Cardiac ventricle fibroblast (primary cell): ENCODE measurements at places on chromosomes 1 and 21. TPM values are rescaled to one million over a fixed set of nuclear protein-coding genes. Genes with fewer than 3 reads are reported as not detected.

FMO3 gene
- total RNA-seq, result 3.6 and 7.6 TPM in 2 replicates

OR2L3 gene
- total RNA-seq, result not detected in 2 replicates

CD53 gene
- total RNA-seq, result not detected in 2 replicates

C8A gene
- total RNA-seq, result not detected in 2 replicates

ZRANB2 gene
- 29.3 and 32.4 TPM in 2 replicates for total RNA-seq

CD5L gene
- not detected in 2 replicates for total RNA-seq

PLA2G2F gene
- total RNA-seq, result not detected in 2 replicates

KPRP gene
- not detected in 2 replicates for total RNA-seq

RNF2 gene
- 11.2 and 13.7 TPM in 2 replicates for total RNA-seq

FAM163A gene
- total RNA-seq, result not detected in 2 replicates

SLAMF9 gene
- total RNA-seq, result not detected in 2 replicates

PIGP gene
- 12.7 and 21.5 TPM in 2 replicates for total RNA-seq

CA14 gene
- total RNA-seq, result not detected in 2 replicates

PTPN22 gene
- total RNA-seq, result 0.06 and 0.34 TPM in 2 replicates

FALEC gene
- not detected in 2 replicates for total RNA-seq

OR2AJ1 gene
- total RNA-seq, result not detected in 2 replicates

BCAR3 gene
- total RNA-seq, result 27.4 and 28.4 TPM in 2 replicates

SMCP gene
- total RNA-seq, result not detected in 2 replicates

SV2A gene
- total RNA-seq, result 0.87 and 1.8 TPM in 2 replicates

EPHX1 gene
- 390 and 427 TPM in 2 replicates for total RNA-seq

FGGY gene
- total RNA-seq, result 22.0 and 30.7 TPM in 2 replicates

FABP3 gene
- 2.4 TPM in 1 of 2 replicates, not detected in the other for total RNA-seq

C1orf56 gene
- 3.4 and 4.8 TPM in 2 replicates for total RNA-seq

SLC50A1 gene
- 21.6 and 28.6 TPM in 2 replicates for total RNA-seq

VCAM1 gene
- total RNA-seq, result 15.0 and 18.8 TPM in 2 replicates

MSH4 gene
- 0.12 TPM in 1 of 2 replicates, not detected in the other for total RNA-seq

SFN gene
- total RNA-seq, result not detected in 2 replicates
